Urinary bladder (tissue), 4 donors: ENCODE measurements at places on chromosomes 6 and 20.

DNA sequence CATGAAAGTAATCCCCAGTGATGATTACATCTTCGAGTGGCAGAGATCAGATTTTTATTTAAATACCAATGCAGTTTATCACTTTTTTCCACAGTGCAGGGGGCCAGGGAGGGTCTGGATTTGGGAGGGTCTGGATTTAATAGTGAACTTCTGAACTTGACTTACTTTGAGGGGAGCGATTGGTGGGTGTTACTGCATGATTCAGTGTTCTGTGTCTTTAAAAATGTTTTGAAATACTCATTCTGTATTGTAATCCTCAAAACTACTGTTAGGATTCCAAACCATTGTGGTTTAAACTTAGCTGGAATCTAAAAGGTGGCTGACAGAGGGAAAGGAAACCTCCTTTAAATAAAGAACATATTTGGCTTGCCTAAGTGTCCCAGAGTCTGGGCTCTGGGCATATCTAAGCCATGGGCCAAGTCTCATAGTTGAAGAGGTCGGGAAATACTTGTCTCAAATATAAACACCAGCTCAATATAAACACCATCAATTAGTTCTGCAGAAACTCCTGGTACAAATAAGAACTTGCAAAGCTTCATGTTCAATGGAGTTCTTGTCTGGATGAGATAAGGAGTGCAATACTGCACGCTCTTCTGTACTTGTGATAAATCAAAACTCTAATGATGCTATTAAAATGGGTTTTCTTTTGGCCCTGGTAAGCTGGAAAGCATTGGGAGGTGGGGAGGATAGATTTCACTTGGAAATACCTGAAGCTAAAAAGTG lies 14.4 kb downstream of the JARID2 start:
- no peak for DNase-seq

GRCh38 chr6:123909989-123910388 lies 106.3 kb downstream of the NKAIN2 start:
- no peak for DNase-seq

DNA sequence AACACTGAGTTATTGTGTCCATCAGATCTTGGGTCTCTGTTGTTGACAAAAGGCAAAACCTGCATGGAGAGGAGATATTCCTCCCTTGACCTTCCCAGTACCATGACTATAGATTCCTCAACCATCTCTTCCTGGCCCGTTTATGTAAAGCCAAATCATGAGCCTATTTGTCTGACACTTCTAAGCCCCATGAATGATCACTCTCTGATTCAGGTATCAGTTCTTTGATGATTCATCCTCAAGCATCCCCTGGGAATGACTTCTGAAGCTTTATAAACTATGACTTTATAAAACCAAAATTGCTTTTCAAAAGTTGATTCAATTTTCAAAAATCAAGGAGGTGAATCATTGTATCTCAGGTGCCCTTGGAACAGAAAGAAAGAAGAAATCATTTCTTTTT lies 78.7 kb upstream of the LOC128125822 start:
- no peak for DNase-seq

DNA sequence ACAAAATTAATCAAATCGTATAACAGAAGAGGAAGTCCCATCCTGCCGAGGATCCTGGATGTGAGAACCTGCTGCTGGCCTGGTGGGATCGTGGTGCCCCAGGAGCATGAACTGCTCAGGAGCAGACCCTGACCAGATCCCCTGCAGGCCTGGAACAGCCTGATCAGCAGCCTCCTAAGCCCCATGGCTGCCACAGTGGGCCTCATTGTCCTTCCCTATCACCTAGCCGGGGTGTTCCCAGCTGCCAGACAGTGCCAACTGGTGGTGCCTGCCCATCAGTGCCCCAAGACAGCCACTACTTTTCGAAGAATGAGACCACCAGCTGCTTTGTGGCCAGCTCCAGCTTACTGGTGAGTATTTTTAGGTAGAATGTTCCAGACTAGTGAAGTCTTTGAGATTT lies 19.6 kb upstream of the MAS1L start:
- no peak for DNase-seq

GRCh38 chr6:13818341-13818740 lies 4.0 kb upstream of the MCUR1 start:
- no peak for DNase-seq

- no peak for DNase-seq
These were observed 96.4 kb downstream of the AIG1 start for GRCh38 chr6:143157131-143157530.

- DNase-seq: no peak
These were observed 76.7 kb upstream of the CLDN20 start for GRCh38 chr6:155187106-155187505.

DNA sequence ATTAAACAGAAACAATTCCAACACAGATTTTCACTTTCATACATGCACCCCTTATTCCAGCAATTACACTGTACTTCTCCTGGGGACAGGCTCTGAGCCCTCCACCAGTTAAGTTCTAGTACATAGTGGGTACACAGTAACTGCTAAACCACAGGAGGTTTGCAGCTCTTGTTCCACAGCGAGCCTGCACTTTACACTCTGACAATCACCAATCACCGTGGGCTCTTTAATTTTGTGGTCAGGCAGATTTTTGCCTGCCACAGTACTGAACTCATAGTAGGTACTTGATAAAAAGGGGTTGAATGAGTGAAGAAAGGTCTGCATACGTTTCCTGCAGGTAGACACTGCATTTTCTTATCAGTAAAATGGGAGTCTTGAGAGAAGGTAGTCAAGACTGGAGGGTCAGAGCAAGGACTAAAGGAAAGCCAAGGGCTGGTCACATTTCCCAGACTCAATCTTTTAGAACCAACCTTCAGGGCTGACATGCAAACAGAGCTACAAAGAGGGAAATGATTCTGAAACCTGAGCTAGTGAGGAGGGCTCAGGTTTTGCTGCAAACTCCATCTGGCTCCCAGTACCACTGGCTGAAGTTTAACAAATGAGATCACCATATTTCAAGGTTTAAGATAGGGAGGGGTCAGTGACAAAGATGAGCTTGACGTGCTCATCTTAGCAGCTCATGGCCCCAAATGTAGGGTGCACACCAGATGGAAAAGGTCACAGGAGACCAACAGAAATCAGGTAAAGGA lies 404.6 kb downstream of the BTBD9 start:
- no peak for DNase-seq

DNA sequence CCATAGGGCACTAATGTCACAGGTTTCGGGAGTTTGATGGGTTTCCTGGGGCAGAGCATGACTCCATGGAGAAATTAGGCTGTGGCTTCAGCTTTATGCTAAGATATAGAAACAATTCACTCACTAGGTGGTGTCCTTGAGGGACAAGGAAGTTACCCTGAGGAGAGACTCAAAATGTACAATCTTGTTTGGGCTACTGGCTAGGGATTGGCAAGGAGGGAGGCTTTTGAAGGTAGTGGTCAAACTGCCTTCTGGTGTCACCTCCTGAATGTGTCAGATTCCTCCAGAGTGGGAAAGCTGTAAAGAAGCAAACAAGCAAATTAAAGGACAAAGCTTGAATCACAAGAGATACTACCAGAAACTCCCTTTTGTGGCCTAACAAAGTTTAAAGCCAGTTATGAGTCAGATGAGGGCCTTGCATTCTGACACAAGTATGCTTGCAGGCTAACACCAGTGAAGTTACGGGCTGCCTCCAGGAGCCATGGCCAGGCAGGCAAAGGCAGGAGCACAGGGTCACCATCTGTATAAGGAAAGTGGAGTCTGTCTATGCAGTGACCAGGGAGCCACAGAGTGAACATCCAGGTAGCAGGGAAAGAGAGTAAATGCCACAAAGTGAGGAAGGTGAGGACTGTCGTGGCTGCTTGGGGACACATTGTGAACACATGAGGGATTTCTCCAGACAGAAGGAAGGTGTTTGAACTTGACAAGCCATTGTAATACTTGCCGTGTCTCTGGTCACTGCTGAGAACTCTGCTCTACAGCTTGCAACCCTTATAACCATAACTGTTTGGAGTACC lies 107.7 kb upstream of the DTNBP1 start:
- no peak for DNase-seq

- no peak for DNase-seq
These were observed 31.3 kb upstream of the BEND6 start for GRCh38 chr6:56923565-56923964.

DNA sequence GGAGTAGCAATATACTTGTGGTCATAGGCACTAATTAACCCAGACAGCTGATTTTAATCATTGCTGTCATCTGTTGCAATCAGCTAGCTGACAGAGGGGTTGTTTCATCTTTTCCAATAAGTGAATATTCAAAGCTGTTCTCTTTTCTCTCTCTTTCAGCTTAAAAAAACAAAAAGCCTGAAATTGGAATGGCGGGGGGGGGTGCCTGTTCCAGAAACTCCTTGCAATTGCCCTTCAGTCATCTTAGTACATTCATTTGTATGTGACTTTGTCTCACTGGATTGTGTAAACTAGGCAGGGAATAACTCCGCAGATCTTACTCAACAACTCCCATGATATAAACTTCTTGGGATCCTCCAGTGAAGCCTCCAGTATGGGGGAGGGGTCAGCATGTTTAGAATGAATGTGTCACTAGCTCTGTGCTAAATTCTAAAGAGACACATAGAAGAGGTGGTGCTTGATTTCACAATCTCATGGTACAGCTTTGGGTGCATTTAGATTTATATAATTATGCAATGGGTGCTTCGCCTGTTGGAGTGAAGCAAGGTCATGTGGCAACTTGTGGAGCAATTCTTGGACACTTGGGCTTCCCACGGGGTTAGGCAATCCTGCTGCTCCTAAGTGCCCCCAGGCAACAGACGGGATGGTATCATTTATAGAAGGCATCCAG lies 40.1 kb downstream of the SLC24A3 start:
- DNase-seq: no peak

DNA sequence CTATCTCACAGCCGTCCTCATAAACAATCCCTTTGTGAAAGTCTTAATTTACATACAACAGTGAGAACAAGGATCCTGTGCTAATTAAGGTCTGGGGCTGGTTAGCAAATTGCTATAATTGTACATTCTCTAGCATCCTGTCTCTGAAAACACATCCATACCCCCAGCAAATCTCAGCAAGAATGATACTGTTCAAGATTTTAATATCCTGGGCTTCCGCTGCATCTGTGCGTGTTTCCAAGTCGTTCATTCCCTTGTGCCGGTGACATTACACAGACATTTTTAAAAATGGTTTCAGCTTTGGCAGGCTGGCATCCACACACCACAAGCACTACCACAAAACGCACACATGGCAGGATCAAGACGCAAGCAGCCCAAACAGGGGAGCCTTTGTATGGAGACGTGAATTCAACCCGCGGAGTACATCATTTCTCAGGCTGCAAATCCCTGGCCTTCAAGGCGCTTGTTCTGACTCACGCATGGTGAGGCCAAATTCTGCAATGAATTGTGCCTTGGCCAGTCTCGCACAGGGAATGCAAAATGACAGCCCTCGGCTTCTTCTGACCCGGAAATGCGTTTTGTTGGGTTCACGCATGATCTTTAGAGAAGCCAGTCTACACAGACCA lies 20.3 kb downstream of the ZMYND8 start:
- no peak for DNase-seq

DNA sequence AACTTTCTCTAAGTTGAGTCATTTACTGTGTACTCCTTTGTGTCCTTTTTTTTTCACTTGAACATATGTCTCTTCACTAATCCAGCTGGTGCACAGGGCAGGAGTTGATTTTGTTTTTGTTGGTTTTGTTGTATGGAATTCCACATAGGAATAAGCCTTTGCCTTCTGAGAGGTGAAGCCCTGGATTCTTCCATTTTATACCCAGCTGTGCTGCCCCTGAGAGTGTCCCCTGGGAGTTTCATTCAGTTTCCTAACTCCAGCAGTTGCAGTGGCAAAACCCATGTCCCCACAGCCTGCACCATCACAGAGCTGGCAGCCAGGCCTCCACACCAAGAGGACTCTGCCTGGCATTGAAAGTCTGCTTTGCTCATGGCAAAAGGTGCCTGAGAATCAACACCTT lies 107.3 kb upstream of the SYNDIG1 start:
- no peak for DNase-seq

DNA sequence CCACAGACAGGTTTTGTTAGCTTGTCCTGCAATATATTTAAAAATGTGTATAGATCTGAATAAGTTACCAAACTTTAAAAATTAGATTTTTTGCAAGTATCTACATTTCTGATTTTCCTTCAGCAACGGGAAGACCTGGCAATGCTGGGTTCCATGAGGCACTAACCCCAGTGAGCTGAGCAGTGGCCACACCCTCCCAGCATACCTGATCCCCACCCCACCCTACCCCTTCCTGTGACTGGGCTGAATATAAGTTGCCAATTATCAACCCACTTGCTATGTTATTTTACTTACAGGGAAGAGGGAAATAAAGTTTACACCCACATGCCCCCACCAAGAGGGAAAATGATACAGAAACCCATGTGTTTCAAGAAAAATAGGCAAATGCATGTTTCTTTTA lies 70.3 kb upstream of the RALGAPA2 start:
- no peak for DNase-seq

GRCh38 chr6:159125014-159125609 lies 44.1 kb upstream of the FNDC1 start:
- DNase-seq: no peak

DNA sequence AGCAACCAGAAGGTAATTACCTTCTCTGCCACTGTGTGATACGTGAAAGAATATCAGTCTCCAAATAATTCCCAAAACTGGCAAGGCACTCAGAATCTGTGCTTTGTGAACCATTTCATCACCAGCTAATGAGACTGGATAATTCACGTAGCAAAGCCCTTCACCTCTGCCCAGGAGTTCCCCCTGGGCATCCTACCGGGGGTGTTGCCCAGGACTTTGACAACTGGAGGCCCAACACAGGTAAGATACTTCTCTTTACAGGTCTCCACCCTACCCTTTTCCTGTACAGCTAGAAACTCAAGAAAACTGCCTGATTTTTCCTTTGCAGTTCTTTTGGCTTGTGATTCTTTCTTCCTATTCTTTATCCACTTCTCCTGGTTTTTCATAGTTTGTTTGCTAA lies 2.7 kb upstream of the CD24 start:
- no peak for DNase-seq

GRCh38 chr6:128438393-128438792 lies 82.0 kb downstream of the PTPRK start:
- no peak for DNase-seq

- peak; percentile 26 for DNase-seq
These were observed 898.8 kb downstream of the KIF16B start for GRCh38 chr20:15674253-15675060.

DNA sequence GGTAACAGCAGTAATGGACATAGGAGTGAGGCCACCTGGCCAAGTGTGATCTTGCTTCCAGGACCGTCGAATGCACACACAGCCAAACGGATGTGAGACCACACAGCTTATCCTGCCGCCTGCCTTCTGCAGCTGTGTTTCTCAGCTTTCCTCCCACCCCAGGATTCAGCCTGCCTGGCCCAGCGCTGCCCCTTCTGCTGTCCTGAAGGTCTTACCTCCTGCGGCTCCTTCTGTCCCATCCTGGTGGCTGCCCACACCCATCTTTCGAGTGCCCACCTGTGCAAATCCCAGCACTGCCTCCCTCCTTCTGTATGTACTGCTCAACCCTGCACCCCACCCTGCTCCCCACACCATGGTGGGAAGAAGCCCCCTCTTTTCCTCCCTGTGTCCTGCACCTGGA lies 49.4 kb upstream of the DACT2 start:
- DNase-seq: no peak

GRCh38 chr20:57847104-57847503 lies 137.3 kb upstream of the PMEPA1 start:
- DNase-seq: no peak

GRCh38 chr6:152874267-152874666 lies 108.6 kb downstream of the FBXO5 start:
- DNase-seq: no peak
